ENCODE measurements at places on chromosomes 5 and 9.

DNA sequence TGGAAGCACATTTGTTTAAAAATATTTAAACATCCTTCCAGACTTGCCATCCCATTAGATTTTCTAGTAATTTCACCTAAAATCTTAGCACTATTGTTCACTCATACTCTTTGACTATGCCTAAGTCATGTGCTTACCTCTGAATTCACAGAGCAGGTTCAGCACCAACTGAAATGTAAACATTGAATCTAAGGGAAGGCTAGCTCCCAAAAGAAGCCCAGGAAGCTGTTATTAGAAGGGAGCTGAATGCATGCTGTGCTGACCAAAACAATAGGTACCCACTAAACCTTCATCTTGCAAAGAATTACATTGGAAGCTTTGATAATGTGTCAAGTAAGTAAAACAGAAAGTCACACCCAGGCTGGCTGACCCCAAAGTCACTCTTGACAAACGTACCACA is 571.3 kb downstream of the GABRG2 start:
- DNase-seq = no peak

DNA sequence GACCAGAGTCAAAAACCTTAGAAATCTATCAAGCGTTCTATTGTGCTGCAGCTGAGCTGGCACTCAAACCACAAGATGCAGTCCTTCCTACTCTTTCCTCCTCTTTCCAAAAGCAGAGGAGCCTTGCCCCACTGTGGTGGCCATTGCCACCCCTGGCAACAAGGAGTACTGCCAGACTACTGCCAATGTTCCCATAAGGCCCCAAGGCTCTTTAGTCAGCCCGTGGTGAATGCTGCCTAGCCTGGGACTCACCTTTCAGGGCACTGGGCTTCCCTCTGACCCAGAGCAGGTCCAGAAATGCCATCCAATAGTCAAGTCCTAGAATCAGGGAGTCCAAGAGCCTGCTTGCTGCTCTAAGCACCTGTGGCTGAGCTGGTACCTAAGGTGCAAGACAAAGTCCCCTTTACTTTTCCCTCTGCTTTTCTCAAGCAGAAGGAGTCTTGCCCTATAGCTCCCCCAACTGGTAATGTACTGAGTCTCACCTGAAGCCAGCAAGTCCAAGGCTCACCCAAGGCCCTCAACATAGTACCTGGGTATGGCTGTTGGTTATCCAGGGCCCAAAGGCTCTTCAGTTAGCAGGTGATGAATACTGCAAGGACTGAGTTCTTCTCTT is 219.4 kb downstream of the ATPSCKMT start:
- DNase-seq = no peak

GRCh38 chr5:168603746-168604145 is 24.6 kb upstream of the PANK3 start:
- no peak for DNase-seq

DNA sequence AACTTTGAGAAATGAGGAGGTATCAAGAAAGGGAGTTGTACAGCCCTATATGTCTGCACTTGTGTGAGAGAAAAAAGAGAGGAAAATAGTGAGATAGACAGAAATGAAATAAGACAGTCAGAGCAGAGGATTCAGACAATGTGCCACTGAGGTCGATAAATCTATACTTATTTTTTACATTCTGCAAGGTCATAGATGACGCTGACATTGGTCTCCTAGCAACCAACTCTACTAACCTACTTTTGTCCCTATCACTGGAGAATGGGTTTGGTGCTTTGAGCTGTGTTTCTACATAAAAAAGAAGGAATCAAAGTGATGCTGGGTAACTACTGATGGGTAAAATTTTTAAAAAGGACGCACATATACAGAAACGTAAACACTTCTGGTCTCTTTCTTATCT is 573.3 kb upstream of the RORB start:
- no peak for DNase-seq

- no peak for DNase-seq
Observed at GRCh38 chr9:91334053-91334452, 27.7 kb downstream of the AUH start.

DNA sequence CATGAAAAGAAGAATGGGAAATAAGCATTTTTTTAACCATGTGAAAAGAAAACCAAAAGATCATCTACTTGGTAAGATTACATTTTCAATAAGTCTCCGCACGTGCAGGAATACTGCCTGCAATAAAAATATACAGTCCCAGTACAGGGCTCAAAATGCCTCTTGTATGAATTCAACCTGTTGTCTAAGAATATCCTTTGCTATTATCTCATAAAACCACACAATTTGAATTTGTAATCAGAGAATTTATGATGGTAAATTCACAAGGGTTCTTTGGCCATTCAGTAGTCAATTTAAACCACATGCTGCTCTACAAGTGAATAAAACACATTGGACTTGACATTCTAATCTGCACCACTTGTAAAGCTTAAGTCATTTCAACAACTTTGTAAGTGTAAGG is 46.6 kb downstream of the ST8SIA4 start:
- no peak for DNase-seq

DNA sequence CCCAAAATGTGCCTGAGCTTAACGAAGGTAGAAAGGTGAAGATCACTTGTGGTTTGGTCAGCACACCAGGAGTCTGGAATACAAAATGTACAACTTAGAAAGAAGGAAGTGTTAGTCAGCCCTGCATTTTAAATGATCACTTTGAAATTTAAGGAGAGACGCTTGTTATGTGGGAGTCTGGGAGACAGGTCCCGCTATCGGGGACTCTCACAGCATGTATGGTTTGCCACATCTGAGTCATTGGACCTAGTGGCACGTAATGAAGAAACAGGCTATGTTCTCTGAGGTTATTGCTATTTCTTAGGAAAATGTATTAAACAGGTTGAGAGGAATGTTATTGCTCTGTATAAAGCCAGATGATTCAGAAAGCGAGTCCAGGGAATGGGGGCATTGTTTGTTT is 2362.5 kb upstream of the WWC1 start:
- DNase-seq = no peak

- DNase-seq = no peak
Observed at GRCh38 chr5:141373673-141374317, at the start of gene PCDHGA6. PCDHGA6 (plus strand) TSS chr5:141373891; CDS start chr5:141374084, 193 bp downstream.

GRCh38 chr9:112620388-112620787 is 97.5 kb downstream of the INIP start:
- DNase-seq = no peak

DNA sequence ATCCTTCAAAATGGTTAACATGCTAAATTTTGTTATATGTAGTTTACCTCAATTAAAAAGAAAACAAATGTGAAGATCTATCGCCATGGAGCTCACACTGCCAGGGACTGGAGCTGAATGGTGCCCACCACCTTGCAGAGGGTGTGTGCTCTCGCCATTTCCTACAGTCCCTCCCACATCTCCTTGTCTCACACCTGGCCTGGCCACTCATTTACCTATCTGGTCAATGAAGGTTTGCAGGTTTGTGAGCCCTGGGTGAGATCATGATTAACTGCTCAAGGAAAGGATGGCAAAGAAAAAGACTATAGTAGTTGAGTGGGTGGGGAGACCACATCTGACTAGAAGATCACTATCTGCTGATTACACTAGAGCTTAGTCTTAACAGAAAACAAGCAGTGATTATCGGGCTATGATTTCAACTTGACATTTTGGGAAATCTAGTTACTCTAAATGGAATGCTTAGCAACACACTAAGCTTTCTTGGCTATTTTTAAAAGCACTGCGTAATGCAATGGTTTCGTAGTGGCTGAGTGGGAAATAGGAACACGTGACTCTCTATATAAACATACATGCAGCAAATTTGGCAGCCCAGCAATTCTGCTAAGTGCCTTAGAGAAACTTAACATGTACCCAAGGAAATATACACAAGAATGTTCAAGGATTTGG is 27.3 kb downstream of the PUM3 start:
- no peak for DNase-seq

- no peak for DNase-seq
Observed at GRCh38 chr9:82184524-82184923, 196.0 kb downstream of the SPATA31D1 start.

DNA sequence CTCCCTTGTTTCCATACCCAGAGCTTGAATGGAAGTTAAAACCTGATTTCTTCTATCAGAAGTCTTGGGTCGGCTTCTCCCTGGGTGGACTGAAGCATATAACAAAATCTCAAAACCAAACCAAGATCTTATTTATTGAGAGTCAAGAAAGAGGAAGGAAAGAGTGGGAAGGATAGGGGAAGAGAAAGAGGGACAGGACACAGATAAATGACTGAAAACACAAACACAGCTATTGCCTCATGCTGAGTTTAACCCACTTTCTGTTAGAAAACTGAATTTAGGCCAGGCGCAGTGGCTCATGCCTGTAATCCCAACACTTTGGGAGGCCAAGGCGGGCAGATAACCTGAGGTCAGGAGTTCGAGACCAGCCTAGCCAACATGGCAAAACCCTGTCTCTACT is 92.9 kb downstream of the PALM2AKAP2 start:
- no peak for DNase-seq

DNA sequence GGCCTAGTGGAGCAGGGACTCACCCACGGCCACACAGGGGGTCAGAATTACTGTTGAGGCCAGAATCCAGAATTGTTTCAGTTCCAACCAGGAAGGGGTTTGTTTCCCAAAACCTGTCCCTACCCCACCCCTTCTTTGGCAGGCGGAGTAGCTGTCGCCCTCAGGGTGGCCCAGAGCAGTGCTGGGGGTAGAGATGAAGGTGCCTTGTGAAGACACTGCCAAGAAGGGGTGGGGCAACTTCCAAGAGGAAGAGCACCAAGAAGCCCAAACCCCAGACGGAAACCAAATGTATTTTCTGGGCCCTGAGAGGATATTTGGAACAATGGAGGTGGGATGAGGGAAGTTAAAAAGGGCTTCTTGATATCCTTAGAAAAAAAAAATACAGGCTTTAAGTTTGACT is 11.4 kb upstream of the NDST1 start:
- no peak for DNase-seq

GRCh38 chr5:150623878-150624216 is 16.6 kb upstream of the SYNPO start:
- no peak for DNase-seq

GRCh38 chr5:81006947-81007636 is 46.9 kb downstream of the RASGRF2 start:
- DNase-seq = no peak

- no peak for DNase-seq
Observed at GRCh38 chr5:92635001-92635461, 946.0 kb downstream of the NR2F1-AS1 start.

GRCh38 chr5:127839072-127839471 is 135.9 kb downstream of the CCDC192 start:
- no peak for DNase-seq

DNA sequence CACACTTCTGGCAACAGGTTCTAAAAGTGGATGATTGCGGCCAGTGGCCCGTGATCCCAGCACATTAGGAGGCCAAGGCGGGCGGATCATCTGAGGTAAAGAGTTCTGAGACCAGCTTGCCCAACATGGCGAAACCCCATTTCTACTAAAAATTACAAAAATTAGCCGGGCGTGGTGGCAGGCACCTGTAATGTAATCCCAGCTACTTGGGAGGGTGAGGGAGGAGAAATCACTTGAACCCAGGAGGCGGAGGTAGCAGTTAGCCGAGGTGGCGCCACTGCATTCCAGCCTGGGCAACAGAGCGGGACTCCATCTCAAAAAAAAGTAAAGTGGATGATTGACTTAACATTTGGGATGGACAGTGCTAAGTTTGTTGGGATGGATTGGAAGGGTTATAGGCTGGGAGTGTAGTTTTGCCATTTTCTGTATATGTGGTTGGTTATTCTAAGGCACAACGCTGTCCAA is 3.4 kb downstream of the MATR3 start:
- no peak for DNase-seq

DNA sequence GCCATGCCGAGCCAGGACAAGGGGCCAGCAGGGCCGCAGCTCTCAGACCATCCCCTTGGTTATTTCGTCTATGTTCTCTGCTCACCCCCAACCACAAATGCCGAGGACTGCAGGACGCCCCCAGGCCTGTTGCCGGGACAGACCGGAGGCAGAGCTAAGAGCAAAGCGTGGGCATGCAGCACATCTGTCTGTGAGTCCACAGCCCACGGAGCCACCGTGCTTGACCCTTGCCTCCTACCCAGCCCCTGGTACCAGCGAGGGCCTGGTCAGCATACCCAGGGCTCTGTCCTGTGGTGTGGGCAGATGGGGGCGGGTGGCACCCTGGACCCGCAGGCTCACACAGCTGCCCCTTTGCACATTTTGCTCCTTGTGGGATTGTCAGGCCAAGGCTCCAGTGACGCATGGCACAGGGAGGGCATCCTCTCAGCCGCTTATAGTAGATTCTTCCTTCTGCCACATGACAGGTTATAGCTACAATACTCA is 4.7 kb downstream of the BRD3 start:
- no peak for DNase-seq

- no peak for DNase-seq
Observed at GRCh38 chr9:132166599-132166998, 4.7 kb downstream of the NTNG2 start.

GRCh38 chr5:59231221-59231931 is 648.5 kb downstream of the RAB3C start:
- DNase-seq = no peak

DNA sequence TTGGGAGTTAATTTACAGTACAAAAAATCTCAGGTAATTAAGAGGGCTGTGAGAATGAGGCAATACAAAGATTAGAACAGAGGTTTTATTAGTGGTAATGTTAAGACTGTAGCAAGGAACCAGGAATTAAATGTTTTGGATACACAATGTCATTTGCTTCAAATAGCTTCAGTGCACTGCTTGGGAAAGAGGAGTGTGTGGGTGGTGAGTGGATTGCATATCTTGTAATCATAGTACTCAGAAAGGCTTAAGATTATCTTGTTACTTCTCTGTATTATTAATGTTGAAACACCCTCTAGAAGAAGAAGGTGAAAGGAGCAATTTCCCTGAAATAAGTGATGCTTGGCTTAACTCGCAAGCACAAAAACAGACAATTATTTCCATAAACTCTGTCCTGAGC is 21.0 kb upstream of the TBCA start:
- no peak for DNase-seq

DNA sequence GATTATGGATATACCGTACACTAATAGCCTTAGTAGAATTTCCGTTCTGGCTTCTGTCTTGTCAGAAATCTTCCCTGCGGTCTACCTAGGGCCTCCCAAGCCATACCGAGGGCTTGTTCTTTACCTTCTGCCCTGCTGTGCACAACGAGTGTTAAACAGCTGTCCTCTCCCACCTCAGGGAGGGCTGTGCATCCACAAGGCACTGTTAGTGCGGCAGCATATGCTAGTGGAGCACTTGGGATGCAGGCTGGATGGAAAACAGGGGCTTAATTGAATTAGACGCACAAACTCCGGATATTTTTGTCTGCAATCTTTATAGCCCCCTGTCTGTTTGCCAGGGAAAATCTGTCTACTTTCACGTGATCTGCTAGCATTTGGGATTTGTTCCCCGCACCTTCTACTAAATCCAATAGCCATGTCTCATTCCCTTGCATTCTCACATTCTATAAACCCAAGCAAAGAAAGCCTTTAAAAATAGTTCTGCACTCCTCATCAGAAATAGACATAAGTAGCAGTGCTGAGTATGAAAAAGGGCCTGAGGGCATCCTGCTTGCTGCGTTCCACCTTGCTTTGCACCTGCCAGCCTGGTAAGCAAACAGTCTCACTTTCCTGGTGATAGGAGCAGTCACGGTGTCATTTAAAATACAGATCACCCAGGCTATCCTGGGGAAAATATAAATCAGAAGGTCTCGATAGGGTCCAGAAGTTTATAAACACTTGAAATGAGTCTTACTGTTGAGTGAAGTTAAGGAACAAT is 382.6 kb downstream of the RASEF start:
- DNase-seq = no peak

GRCh38 chr5:157640406-157641066 is 11.7 kb downstream of the SOX30 start:
- no peak for DNase-seq
